Chondrocyte (in vitro differentiated cells): ENCODE measurements at places on chromosomes 6 and 20. TPM values are rescaled to one million over a fixed set of nuclear protein-coding genes. Genes with fewer than 3 reads are reported as not detected.

DNA sequence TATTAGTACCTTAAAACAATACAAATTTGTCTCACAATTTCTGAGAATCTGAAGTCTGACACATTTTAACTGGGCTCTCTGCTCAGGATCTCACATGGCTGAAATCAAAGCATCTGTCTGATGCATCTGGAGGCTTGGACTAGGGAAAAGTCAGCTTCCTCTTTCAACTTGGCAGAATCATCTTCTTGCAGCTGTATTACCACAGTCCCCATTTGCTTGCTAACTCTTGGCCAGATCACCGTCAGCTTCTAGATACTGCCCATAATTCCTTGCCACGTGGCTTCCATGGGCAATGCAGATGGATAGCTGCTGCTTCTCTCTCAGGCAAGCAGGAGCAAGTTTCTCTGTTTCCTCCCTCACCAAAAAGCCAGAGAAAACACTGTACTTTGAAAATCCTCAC, 1106.4 kb upstream of the CITED2 start:
- DNase-seq: no peak

The TREML2 gene
- not detected in 3 replicates for total RNA-seq

The PDE10A gene
- 10.4 to 14.3 TPM (median 13.7 TPM) in 3 replicates for total RNA-seq

DNA sequence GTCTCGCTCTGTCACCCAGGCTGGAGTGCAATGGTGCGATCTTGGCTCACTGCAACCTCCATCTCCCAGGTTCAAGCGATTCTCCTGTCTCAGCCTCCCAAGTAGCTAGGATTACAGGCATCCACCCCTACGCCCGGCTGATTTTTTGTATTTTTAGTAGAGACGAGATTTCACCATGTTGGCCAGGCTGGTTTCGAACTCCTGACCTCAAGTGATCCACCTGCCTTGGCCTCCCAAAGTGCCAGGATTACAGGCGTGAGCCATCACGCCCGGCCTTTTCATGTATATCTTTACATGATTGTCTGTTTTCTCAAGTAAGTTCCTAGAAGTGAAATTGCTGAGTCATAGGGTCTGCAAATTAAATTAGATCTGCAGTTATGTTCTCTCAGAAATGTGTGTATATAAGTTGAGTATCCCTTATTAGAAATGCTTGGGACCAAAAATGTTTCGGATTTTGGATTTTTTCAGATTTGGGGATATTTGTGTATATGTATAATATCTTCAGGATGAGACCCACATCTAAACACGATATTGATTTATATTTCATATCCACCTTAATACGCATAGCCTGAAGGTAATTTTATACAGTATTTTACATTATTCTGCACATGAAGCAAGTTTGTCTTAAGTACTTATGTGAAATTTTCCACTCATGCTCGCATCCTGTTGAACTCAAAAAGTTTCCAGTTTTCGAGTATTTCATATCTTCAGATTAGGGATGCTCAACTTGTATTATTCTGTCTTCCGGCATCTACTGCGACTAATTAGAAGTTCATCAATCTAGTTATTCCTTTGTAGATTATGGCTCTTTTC, 40.4 kb downstream of the TAB2 start:
- no peak for DNase-seq

The PSMB9 gene
- total RNA-seq: 0.90 to 1.2 TPM (median 1.2 TPM) in 3 replicates

DNA sequence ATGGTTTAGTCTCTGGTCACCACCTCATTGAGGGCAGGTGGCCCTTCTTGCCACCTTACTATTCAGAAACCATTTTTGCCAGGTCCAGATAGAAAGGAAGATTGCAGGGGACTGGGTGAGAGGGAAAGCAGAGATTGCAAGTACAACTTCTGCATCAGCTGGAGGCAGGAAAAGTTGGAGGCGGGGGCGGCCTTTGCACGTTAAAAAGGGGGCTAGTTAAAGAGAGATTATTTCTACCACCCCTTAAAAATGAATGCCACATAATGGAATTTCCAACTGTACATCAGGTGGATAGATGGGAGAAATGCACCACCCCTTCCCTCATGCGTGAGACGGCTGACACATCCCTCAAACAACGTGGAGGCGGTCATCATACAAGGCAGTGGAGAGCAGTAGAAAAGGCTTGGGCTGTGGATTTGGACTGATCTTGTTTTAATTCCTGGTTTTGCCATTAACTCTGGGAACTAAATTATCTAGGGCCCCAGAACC, 95.4 kb upstream of the CNKSR3 start:
- no peak for DNase-seq

- DNase-seq: no peak
These were observed 267.9 kb downstream of the CLVS2 start for GRCh38 chr6:123263981-123264380.
